ENCODE measurements at places on chromosomes 3 and 15.

DNA sequence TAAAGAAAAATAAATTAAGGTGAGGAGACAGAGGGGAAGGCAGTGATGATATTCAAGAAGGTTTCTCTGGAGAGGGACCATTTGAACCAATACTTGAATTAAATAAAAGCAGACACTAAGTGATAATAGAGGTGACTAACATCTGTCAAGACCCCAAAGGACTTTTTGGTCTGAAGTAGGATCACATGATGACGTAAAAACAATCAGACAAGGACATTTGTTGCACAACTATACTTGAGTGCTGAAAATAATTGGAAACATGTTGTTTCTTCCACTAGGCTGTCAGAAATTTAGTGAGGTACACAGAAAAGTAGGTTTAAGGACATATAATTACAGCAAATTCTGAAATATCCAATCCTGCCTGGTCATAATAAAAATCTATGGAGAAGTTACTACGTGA lies 179.5 kb downstream of the WNT5A start:
- no peak for DNase-seq

DNA sequence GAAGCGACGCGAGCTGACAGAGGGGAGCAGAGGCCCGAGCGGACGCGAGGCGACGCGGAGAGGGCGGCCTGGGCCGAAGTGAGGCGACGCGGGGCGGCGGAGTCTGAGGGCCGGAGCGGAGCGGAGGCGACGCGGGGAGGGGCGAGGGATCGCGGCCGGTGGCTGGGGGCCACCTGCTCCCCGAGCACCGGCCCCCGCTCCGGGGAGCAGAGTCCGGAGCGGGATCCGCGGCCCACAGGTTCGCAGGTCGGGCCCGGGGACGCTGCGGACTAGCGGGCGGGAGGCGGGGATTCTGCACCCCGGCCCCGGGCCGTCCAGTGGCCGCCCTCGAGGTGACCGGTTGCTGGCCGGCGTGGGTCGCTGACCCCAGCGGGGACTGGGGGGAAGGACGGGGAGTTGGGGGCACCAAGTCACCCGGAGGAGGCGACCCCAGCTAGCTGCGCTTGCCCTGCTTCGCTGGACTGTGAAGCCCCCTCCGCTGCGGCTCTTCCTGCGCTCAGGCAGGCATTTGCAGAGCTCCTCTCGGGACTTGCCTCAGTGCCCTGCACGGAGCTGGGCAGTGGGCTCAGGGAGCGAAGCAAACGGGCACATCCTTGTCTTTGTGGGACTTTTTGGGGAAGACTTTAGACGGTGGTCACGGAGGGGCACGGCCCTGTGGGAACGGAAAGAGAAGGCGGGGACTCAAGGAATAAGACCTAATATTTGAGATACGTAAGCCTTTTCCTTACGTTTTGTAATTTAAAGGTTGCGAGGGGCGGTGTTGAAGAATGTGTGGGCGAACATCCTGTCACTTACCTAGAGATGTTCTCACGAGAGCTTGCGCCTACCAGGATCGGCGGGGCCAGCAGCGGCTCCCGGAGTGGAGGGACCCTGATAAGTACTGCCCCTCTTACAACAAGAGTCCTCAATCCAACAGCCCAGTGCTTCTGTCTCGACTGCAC lies 566 bp downstream of the HMCES start:
- DNase-seq: peak; percentile 66

GRCh38 chr15:94743668-94744067 lies 512.3 kb downstream of the MCTP2 start:
- no peak for DNase-seq

DNA sequence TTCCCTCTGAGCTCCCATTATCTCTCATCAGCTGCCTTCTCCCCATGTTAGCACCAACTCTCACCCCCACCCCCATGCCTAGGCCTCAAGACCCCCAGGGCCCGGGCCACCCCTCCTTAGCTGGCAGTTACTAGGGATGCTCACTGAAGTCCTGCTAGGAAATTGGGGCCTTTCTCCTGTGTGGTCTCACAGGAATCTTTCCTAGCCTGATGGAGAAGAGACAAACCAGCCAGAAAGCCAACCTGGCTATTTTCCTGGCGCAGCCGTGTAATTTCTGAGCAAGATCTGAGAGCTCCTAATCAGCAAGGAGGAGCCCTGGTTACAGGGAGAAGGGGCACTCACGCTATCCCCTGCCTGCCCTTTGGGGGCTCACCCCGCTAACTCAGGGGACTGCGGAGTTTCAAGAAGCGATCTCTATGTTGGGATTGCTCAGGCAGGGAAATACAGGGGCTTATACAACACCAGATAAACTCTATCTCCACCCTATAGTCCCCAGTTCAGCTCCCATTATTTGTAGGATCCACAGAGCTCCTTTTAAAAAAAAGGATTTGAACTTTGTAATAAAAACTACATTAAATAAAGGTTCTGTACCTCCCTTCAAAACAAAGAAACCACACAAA lies 25.2 kb downstream of the NR2F2 start:
- DNase-seq: no peak

DNA sequence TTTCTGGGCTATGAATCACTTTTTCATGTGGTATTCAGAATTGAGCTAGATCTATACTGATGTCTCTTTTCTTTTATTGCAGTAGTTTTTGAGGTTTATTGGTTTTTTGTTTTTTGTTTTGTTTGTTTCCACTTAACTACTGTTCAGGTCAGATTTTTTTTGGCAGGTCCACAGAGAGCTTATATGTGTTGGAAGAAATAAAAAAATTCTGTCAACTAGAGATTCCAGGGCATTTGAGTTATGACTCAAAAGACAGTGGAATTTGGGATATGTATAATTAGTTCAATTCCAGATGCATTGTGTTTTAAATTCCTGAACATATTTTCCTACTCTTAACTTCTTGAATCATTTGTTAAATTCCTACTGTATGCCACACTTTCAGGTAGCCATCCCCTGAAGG lies 727.2 kb downstream of the SI start:
- DNase-seq: no peak

DNA sequence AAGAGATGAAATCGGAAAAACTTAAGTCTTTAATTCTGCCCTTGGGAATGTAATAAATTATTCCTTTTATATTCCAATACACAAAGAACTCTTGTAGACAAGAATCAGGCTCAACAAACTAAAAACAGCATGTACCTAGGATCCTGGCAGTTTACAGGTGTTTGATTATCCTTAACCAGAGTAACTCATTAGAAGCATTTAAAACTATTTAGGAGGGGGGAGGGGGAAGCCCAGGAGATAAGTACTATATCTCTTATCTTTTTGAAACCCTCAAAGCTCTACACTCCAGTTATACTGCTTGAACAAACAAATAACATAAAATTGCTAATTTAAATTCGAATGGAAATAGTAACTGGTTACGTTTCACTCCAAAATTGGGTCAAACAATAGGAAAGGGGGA lies 1.9 kb downstream of the CNBP start:
- no peak for DNase-seq

GRCh38 chr3:30607032-30607833 lies 832 bp downstream of the TGFBR2 start:
- peak; percentile 78 for DNase-seq

DNA sequence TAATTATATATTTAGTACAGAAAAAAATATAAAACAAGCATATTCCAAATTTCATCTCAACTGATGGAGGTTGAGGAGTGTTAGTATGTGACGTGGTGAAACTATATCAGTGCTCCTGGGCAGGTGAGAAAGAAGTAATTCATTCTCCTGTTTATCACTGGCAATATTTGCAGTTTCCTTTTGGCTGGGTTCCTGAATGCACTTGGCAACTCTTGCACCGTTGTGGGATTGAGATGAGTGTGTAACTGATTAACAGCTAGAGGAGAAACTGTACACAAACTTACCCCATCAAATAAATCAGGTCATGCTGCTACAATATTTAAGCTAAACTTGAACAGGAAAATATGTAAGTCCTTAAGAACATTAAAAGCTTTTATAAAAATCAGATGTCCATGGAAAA lies 2.1 kb upstream of the ATP13A4 start:
- no peak for DNase-seq

- DNase-seq: peak; percentile 46
Observed at GRCh38 chr3:141410846-141411245, 42.5 kb downstream of the ZBTB38 start.

DNA sequence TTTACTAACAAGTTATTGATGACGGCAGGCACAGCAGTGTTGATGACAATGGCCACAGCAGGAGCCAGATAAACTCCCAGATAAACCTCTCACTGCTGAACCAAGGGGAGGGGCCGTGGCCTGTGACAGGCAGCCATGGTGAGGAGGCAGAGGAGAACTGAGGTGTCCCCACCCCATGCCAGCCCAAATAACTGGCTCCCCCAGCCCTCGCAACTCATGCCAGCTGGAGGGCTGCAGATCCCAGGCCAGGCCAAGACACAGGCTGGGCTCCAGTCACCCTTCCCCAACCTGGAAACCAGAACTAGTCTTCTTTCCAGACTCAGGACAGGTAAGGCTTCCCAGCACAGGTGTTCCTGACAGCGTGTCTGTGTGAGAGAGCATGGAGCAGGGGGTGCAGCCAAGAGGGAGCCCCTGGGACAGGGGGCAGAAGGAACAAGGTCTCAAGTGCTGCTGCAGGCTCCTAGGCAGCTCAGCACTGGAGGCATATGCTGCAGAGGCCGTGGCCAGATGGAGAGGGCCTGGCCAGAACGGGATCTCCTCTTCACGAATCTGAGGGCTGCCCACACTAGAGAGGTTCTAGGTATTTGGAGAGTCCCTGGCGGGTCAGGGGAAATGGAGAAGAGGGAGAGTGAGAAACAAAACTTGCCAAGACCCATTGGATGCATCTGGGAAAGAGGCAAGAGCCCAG lies 15.9 kb downstream of the PLA2G4F start:
- no peak for DNase-seq

GRCh38 chr15:75069301-75069925 lies 46.0 kb downstream of the PPCDC start:
- peak; percentile 34 for DNase-seq

DNA sequence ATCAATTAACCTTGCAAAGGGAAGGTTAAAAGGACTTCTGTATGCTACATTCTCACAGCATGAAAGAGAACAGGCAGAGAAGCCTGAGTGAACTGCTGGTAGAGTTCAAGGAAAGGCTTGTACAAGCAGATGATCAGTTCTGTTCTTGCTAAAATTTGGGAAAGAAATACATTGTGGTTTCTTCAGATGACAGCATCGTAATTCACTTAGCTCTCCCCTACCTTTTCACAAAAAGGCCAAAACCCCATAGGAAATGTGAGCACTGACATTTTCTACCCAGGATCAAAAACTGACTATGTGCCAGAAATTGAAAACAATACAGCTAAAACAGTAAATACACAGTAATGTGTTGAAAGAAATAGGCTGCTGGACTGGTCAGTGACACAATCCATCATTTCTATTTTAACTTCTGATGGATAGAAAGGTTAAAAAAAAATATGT lies 216.4 kb downstream of the DPH6 start:
- DNase-seq: no peak

DNA sequence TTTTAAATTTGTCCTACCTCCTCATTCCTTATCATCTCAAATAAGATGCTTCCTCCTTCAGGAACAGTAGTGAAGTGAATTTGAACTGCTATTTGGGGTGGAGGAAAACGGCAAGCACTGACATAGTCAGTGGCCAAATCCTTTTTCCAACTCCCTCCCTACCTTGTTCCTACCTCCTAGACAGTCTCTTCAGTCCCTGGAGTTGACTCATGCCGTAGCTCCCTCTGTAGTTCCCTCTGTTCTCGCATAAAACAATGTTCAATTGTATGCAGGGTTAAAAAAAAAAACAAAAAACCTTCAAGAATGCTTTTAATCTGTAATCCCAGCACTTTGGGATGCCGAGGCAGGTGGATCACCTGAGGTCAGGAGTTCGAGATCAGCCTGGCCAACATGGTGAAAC lies 1.4 kb downstream of the UBR1 start:
- DNase-seq: no peak

DNA sequence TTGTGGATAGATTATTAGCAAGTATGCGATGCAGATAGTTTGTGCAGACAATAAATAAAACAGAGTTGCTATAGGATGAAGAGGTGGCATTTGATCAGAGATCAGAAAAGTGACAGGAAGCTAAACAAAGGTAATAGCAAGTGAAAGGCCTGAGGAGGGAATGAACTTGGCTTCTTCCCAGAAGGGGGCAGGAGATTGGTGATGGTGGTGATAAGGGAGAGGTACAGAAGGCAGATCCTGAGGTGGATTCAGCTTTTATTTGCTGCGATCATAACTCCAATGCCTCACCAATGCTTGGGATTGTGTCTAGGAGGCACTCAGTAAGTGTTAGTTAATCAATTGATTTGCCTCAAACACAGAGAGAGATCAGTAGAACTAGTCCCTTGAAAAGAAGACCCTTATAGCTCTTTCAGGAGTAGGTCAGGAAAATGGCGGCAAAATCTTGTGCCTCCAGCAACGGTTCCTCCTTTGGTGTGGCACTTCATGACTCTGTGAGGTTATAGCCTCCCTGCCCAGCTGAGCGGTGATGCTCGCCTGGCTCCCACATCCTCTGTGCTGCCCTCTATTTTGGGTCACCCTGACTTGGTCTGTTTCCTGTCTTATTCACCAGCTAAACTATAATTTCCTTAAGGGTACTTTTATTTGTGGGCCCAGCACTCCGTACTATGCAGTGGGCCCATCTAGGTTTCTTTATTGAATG lies 37.5 kb downstream of the TGFBR2 start:
- peak; percentile 81 for DNase-seq
